LoVo (cell line): ENCODE measurements at places on chromosomes 5 and 9.

DNA sequence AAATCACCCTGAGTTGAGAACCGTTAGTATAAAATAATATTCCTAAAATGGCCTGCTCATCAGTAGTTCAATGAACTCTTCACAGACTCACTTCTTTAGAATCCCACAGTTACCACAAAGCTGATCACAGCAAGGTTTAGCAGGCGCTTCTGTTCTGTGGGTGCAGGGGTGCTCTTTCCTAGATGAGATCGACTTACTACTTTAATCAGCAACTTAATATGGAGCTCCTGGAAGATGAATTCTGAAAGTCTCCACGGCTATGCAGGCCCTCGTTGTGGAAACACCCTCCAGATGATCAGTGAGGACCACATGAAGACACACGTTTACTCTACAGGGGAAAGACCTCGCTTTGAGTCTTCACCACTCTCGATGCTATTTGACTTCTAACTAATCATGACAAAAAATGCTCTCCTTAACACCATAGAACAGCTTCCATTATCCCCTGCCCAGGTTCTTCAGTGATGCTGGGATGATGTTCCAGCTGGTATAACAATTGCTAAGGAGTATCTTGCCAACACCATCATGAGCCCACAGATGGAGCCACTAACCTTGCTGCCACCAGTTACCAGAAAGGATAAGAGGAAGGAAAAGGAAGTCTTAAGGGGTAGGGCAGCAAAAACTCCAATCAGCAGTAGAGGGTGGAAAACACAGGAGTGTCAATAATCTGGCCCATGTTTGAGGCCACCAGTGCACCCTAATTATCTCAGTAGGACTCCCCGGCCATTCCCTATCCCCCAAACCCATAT lies 17.9 kb upstream of the GPX8 start:
- no peak for DNase-seq

GRCh38 chr9:242461-243080 lies 27.9 kb downstream of the DOCK8 start:
- no peak for DNase-seq

GRCh38 chr5:35963381-35963843 lies 25.0 kb upstream of the CAPSL start:
- DNase-seq = no peak

DNA sequence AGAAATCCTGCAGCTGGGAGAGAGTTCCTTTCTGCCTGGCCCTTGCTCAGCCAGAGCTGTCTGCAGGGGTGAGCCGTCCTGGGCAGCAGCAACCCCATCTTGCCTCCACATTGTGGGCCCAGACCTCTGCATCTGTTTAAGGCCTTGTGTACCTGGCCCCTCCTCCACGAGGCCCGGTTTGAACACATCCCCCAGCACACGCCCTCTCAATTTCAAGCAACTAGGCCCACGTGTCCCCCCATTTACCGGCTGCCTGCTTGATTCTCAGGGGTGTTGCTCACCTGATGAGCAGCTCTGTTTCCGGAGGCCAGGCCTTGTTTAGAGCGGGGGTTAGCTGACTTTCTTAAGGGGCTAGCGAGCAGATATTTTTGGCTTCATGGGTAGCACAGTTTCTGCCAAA lies 181.8 kb downstream of the HSPA4 start:
- DNase-seq = no peak

DNA sequence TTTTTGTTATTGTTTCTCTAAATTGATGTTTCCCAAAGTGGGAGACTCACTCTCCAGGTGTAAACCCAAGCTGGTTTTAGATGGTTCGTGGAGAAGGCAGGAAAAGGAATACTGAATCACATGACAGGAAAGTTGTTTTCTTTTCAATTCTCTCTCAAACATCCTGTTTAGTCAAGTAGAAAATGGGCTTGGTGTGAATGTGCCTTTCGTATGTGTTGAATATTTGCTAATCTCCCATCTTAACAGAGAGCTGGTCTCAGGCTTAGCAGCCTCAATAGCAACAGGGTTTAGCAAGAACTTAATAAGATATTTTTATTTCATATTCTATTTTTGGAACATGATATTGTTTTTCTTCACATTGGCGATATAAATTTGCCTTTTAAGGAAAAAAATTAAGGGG lies 119.7 kb downstream of the INSYN2B start:
- no peak for DNase-seq

GRCh38 chr9:34381323-34381722 lies 4.6 kb upstream of the MYORG start:
- DNase-seq = no peak
